ENCODE measurements at places on chromosomes 6 and 20.

DNA sequence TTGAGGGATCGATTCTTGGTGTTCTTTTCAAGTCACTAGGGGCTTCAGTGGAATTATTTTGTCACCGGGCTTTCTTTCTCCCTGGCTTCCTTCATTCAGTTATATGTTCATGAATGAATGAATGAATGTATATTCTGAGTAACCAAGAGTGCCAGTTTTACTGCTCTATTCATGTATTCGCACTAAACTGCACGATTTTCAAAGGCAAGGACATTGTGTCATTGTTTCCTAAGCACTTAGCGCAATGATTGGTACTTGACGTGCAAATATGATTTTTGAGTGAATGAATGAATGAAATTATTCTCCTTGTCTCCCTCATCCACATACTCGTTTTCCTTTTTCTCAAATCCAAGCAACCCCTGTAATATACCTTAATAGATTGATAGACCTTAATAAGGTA lies 822 bp downstream of the AFG1L start:
- no peak for DNase-seq

DNA sequence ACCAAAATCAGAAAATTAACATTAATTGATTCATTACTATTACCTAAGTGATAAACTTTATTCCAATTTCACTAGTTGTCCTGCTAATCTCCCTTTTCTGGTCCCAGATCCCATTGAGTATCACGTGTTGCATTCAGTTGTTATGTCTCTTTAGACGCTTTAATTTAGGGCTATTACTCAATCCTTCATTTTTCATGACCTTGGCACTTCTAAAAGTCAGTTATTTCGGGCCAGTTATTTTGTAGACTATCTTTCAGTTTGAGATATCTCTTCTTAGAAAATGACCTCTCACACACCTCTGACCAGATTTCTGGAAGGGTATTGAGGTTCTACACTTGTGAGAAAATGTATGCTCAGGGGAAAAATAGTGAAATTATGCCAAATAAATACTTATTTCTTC lies 34.0 kb upstream of the TASP1 start:
- no peak for DNase-seq

DNA sequence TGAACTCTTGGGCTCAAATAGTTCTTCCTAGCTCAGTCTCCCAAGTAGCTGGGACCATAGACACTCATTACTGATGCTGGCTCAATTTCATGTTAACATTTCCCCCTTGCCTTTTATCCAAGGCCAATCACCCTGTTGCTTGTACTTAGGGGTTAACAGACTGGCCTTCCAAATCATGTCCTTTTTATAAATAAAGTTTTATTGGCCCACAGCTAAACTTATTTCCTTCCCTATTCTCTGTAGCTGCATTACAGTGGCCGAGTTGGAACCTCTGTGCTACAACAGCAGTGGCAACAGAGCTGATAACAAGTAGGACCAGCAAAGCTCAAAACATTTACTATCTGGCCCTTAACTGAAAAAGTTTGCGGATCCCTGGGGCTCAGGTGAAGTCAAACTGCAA lies 109.8 kb downstream of the ZFP64 start:
- DNase-seq, result no peak

DNA sequence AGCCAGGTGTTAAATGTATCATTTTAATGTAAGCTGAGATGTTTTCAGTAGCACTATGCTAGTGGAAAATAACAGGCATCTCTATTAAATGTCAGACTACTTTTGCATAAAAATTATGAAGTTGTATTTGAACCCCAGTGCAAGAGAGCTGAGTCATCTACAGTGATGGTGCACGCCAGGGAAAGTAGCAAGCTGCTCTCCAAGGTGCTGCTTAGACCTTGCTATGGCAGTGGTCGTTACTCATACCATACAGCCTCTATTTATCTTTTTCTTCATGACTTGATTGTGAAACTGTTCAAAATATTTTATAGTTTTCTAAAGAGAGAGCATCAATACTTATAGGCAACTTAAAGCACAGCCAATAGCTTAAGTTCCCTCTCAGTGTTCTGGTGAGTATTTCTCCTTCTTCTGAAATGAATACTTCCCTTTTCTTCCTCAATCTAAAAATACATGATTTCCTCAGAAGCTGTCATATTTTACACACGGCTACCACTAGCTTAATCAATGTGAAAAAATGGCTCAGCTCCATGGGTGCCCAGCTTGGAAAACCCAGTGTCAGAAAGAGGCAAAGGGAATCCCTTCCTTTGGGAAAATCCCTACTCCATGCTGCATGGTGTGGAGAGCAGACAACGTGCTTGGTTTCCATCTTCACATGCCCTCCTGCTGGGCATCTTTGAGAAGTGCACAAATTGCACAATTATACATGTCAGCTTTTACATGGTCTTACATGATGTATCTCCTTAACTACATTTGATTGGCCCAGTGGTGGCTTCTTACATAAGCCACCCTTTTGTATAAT lies 105.6 kb downstream of the ELOVL4 start:
- DNase-seq, result no peak

- DNase-seq, result no peak
Measured at GRCh38 chr6:107720717-107721116, 103.4 kb downstream of the SCML4 start.

DNA sequence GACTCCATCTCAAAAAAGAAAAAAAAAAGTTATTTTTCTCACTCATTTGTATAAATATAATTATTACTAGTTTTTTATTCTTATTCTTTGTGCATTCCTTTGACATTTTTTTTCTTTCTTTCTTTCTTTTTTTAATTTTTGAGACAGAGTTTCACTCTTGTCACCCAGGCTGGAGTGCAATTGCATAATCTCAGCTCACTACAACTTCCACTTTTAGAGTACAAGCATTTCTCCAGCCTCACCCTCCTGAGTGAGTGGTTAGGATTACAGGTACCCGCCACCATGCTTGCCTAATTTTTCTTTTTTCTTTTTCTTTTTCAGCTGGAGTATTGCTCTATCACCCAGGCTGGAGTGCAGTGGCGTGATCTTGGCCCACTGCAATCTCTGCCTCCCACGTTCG lies 51.4 kb upstream of the JARID2 start:
- DNase-seq, result no peak

All from HFFc6 (cell line).